ENCODE measurements at places on chromosomes 12 and 14.

- no peak for DNase-seq
Observed at GRCh38 chr14:46018846-46019420, 632.6 kb downstream of the RPL10L start.

DNA sequence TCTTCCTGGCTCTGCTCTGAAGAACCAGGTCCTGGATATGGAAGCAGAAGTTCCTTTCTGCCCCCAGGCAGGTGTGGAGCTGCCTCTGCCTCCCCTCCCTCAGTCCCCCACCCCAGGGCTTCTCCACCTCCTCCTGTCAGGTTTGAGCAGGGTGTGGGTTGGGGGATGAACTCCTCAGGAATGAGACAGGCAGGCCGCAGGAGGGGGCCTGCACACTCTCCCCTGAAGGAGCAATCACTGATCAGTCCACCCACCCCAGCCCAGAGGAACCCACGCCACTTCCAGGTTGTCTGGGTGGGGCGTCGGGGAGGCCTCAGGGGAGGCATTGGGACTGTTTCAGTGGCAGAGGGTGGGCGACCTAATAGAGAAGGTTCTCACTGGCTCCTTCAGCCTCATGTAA, 26.6 kb downstream of the FAIM2 start:
- DNase-seq: no peak

DNA sequence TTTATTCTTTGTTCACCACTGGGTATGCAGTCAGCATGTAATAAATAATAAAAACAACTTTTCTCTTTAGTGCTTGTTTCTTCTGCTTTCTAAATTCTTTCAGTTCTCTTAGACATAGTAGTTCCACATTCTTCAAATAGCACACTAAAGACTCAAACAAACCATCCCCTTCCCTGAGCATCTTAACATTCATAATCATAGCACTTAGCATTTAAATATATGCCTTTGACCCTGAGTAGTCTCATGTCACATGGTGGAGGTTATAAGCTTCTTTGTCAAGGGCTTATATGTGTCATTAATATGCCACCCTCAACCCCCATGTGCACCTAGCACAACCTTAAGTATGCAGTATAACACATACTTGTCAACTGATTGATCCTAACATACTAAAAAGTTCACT, 212.7 kb downstream of the PHLDA1 start:
- DNase-seq: no peak

DNA sequence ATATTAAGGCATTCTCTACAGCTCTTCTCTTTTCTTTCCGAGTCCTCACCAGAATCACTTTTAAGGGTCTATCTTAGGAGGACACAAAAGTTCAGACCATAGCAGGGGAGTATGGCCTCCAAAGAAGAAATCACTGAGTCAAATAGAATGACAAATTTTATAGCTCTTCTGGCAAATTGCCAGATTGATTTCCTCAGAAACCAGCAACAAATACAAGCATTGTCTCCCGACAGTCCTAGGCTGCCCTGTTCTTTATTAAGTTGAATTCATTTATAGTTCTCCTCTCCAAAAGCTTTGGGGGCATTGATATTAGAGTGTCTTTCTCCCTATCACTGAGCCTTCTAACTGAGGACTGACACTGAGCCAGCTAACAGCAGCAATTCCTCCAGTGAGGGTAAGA, 156.4 kb upstream of the FRMD6 start:
- DNase-seq: no peak

GRCh38 chr12:118361889-118362288, 10.8 kb downstream of the TAOK3 start:
- DNase-seq: no peak

- DNase-seq: peak; percentile 15
Observed at GRCh38 chr12:67647799-67648520, 585 bp upstream of the DYRK2 start.

- DNase-seq: no peak
Observed at GRCh38 chr14:24314377-24315193, 3.3 kb downstream of the LTB4R start.

- no peak for DNase-seq
Observed at GRCh38 chr14:77140359-77141213, 1.0 kb downstream of the ZDHHC22 start.

DNA sequence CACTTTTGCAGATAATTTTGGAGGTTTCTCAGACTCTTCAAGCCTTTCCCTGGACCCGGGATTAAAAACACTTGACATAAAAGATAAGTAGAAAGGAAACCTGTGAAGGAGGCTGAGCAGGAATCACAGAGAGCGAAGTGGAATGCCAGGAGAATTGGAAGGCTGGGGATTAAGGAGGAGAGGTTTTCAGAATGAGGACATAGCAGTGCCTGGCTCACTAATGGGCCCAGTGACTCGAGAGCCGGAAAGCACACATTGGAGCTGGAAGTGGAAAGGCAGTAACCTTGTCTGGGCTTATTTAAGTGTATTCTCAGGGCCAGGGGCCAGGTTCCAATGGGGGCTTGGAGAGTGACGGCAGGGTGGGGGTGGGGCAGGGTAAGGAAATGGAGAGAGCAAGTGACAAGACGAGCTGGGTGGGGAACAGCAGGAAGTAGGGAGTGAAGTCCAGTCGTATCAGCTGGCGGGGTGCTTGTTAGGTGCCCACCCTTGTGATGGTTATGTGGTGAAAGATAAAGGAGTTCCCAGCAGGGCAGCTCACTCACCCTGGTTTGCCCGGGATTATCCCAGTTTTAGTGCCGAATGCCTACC, 13.1 kb downstream of the EVL start:
- no peak for DNase-seq

- no peak for DNase-seq
Observed at GRCh38 chr12:104121001-104121400, 17.0 kb downstream of the NFYB start.

- DNase-seq: no peak
Observed at GRCh38 chr12:41684997-41685396, 459.7 kb downstream of the GXYLT1 start.

DNA sequence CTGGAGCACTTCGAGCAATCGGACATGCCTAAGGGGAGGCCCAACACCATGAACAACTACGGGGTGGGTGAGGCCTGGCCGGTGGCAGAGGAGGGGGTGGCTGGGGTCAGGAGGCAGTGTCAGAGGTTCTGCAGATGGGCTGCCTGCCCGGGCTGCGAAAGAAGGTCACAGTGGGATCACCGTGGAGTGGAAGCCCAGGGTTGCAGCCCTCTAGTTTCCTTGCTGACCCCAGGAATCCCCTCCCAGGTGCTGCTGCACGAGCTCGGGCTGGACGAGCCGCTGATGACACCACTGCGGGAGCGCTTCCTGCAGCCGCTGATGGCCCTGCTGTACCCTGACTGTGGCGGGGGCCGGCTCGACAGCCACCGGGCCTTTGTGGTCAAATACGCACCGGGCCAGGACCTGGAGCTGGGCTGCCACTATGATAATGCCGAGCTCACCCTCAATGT, 1.9 kb upstream of the ARL6IP4 start:
- no peak for DNase-seq

GRCh38 chr12:130441771-130442760, 104.4 kb downstream of the PIWIL1 start:
- DNase-seq: no peak

All from stimulated activated CD4-positive, alpha-beta T cell treated with anti-CD3 and anti-CD28 coated beads, Interleukin-12 subunit alpha, Interleukin-12 subunit beta, amount 100 ng/mL, for 4 hours (primary cell).